Stimulated activated CD8-positive, alpha-beta memory T cell treated with anti-CD3 and anti-CD28 coated beads, Interleukin-15, amount 100 ng/mL, for 24 hours (primary cell): ENCODE measurements at places on chromosomes 1 and 21.

DNA sequence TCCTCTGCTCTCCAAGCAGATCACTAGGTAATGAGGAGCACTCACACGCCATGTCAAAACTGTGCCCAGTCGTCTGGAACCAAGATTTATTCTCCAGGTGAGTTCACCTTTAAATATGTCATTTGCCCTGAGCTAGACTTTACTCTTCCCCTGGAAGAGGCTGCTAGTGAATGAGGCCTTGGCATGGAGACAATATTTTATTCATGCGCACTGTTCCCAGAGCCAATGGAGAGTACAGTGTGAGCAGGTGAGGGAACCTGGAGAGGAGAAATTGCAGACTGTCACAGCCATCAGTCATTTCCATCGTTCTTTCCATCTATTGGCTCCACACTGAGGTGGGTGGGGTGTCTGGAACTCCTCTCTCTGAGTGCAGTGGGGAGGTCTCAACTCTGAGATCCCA, 333.6 kb downstream of the KCNH1 start:
- no peak for DNase-seq

GRCh38 chr1:171472183-171472647, 13.1 kb upstream of the PRRC2C start:
- DNase-seq, result no peak

DNA sequence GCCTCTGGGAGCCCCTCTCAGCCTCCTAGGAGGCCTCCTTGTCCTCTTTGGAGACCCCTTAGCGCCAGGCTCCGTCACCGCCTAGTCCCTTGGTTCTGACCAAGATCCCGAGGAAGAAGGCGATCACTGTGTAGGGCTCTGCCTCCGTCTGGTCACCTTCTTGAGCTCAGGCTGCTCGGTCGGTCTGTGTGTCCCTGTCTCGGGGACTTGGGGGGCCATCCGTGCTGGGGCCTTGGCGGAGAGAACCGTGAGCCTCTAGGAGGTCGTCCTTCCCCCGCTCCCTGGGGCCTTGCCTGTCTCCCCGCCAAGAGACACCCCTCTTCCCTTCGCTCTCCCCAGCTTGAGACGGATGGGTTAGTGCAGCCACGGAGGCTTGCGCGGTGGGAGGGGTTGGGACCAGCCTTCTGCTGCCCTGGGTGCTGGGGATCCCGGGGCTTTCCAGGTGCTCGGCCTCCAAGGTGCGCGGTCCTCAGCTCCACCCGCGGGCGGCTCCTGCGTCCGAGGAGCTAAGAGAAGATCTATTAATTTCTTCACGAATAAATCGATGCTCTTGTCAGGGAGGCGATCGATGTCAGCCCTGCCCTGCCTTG, 701 bp upstream of the INSRR start:
- no peak for DNase-seq

- no peak for DNase-seq
Observed at GRCh38 chr1:47738560-47739182, 258.5 kb downstream of the TRABD2B start.

DNA sequence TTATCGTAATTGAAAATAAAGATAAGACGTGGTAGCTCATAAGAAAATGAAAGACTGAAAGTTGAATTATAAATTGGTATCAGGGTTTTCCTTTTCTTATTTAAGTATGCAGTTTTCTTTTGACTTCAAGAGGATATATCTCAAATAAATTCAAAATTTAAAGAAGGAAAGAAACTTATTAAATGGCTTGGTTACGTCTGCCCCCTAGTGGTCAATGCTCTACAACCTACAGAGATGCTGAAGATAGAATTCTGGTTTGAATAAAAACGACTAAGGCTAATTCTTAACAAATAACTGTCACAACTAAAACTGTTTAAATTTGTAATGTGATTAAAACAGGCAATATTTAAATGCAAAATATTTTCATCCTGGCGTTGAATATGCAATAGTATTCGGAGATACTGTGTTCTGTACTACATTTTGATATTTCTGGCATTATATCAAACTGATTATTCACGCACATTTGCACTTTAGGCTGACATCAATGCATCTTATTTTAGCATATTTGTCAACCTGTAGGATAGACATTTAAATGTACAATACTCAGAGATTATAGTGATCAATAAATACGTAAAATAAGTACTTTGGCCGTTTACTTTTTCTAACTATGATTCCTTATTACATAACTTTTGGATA, 26.8 kb downstream of the IFI44 start:
- no peak for DNase-seq

DNA sequence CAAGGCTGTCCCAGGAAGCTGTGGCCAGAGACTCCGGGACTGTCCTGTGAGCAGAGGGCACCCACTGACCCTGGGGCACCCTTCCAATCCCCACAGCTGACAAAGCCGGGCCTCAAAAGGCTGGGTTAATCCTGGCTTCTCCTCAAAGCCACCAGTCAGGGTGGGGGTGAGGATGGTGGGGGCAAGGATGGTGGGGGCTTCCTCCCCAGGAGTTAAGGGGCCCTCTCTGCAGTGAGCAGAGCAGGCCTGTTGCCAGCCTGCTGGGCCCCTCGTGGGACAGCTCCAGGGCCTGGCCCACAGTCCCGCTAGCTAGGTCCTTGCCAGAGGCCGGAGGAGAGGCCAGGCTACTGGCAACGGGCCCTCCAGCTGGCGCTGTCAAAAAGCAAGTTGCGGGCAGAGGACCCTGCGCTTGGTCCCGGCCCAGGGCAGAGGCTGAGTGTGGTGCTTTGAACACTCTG, 37.9 kb upstream of the CCDC27 start:
- no peak for DNase-seq

DNA sequence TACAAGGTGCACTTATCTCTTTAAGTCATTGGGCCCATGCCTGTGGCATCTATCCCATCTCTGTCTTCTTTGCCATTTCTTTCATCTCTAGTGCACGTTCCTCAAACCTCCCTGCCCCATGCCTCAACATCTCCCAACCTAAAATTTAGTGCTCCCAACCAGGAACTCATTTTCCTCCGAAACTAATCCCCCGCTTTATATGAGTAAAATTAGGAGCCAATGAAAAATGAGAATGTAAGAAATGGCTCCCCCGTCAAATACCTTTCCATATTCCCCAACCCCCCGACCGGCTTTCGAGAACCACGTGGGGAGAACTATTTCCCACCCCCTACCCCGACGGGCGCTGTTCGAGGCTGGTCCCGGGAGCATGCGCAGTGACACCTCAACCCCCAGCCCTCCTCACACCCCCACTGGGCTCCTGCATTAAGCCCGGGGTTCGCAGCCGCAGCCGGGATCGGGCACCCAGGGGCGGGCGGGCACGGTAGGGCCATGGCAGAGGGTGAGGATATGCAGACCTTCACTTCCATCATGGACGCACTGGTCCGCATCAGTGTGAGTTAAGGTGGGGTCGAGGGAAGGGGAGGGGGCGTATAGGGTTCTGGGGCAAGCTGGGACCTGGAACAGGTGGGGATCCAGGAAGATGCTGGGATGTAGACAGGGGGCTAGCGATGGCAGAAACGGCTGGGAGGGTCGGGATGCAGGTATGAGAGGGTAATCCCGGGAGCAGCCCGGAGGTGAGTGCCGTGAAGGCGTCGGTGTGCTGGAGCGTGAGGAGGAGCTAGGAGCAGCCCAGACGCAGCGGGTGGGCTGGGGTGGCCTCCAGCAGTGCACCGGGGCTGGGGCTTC, at the start of gene TRIM46:
TSS of gene TRIM46 (plus strand) at position 372 of the 846 bp plus-strand sequence. CDS start at position 490, 118 bp downstream.
- no peak for DNase-seq

GRCh38 chr21:44603109-44603875, 2.9 kb downstream of the KRTAP10-7 start:
- no peak for DNase-seq

GRCh38 chr21:26425576-26425975, 147.5 kb downstream of the CYYR1 start:
- no peak for DNase-seq

- no peak for DNase-seq
Observed at GRCh38 chr1:57550092-57550491, 126.2 kb upstream of the DAB1 start.

DNA sequence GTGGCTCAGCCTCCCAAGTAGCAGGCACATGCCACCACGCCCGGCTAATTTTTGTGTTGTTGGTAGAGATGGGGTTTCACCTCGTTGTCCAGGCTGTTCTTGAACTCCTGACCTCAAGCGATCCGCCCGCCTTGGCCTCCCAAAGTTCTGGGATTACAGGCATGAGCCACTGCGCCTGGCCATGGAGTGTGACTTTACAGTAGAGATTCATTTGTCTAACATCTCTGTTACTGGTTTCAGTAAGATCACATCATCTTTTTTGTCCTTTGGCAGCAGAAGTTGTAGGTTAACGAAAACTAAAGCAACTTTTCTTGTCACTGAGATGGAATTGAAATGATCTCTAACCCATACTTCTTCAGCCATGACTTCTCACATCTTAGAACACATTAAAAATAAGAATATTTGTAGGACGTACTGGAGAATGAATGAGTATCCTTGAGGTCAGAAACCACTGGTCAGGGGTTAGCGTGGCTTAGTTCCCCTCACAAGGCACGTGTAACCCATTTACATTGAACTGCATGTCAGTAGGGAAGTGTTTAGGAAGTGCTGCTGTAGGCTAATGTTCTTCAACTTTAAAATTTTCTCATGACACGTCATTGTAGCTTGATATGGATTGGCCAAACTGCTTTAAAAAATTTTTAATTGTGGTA, 75.9 kb downstream of the CAMTA1 start:
- DNase-seq, result no peak

GRCh38 chr1:167093846-167094516, at the start of gene STYXL2:
Gene STYXL2, plus strand, starts transcription at chr1:167094075. Its CDS starts 775 bp downstream, at chr1:167094850.
- DNase-seq, result no peak

DNA sequence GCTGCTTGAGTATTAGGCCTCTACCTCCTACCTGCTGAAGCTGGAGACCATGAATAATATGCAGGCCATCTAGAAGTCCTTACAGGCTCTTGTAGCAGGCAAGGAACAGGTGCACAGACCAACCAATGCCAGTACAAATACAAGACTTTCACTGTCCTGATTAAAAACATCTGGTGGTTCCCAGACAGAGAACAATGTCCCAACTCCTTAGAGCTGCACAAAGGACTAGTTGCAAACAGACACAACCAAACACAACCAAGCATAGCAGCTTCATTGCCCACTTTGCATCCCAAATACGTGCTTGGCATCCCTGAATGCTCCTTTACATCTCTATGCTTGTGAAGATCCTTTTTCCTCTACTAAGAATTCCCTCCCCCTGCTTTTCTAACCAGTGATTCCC, 98.1 kb upstream of the CXADR start:
- no peak for DNase-seq

GRCh38 chr1:33338440-33339211, 17.7 kb upstream of the A3GALT2 start:
- no peak for DNase-seq

DNA sequence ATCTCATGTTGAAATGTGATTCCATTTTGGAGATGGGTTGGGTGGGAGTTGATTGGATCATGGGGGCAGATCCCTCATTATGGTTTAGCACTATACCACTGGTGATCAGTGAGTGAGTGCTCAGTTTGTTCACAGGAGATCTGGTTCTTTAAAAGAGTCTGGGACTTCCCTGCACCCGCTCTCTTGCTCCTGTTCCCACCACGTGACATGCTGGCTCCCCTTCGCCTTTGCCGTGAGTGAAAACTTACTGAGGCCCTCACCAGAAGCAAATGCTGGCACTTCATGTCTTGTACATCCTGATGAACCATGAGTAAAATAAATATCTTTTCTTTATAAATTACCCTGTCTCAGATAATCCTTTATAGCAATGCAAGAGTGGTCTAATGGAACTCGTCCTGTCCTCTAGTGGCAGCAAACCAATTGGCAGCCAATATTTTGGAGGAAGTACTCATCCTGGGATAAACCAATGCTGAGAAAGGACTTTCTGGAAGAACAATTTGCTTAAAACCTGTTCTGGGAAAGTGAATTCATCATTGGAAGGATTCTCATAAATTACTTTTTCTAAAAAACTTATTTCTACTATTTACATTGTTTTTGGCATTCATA, 27.8 kb upstream of the CYP4A11 start:
- DNase-seq, result no peak
